ENCODE measurements at places on chromosomes 12 and 14. TPM values are rescaled to one million over a fixed set of nuclear protein-coding genes. Genes with fewer than 3 reads are reported as not detected.

The FICD gene
- 6.6 TPM for total RNA-seq

The LPAR5 gene
- total RNA-seq: 3.3 TPM

The IL31 gene
- 2.5 TPM for total RNA-seq

The DACT1 gene
- 3.3 TPM for total RNA-seq

The PLCZ1 gene
- not detected for total RNA-seq

The CCDC197 gene
- not detected for total RNA-seq

The KIF5A gene
- total RNA-seq: 2.4 TPM

The OTX2 gene
- total RNA-seq: not detected

The ETFRF1 gene
- total RNA-seq: 9.9 TPM

The ASCL1 gene
- total RNA-seq: not detected

GRCh38 chr12:55757701-55758100 lies 14.8 kb downstream of the GDF11 start:
- DNase-seq: no peak

- DNase-seq: no peak
Measured at GRCh38 chr14:101360054-101360911, 201.0 kb upstream of the DIO3 start.

DNA sequence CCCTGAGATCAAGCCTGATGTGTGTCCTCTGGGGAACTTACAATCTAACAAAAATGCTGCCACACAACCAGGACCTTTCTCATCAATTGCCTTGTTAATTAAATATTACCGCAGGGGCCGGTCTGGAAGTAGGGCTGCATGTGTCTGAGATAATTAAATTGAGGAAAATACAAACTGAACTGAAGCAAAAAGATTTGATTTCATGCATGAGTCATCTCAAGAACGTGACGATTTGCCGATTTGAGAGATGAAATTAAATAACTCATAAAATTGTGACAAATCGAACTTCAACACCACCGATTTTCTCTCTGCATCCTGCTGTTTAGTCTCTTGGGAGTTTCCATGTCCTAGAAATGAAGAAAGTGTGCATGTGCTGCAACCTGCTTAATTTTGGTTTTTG lies 94.6 kb upstream of the DAAM1 start:
- DNase-seq: no peak

GRCh38 chr14:75273272-75274049 lies 5.2 kb upstream of the FOS start:
- DNase-seq: no peak

DNA sequence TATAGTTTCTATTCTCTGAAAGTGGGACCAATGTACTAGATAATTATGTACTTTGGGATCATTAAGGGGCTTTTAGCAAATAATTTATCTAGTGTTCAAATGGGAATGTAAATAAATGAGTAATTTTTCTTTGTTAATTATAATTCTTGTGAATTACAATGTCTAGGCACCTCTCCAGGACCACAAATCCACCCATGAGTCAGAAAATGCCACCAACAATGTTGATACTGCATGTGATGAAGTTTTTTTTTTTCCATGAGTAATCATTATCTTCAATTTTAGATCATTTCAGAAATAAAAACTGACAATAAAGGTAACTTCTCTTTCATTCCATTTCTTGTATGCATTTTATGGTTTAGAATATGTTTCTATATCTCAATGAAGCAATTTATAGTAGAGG lies 470.3 kb downstream of the VRK1 start:
- DNase-seq: no peak

- DNase-seq: no peak
Measured at GRCh38 chr14:92538412-92538985, 24.9 kb downstream of the RIN3 start.

GRCh38 chr12:66500841-66501240 lies 178.0 kb downstream of the GRIP1 start:
- DNase-seq: no peak

GRCh38 chr12:1216560-1216959 lies 225.5 kb downstream of the ERC1 start:
- DNase-seq: no peak

- no peak for DNase-seq
Measured at GRCh38 chr14:65658202-65658601, 245.7 kb downstream of the FUT8 start.

DNA sequence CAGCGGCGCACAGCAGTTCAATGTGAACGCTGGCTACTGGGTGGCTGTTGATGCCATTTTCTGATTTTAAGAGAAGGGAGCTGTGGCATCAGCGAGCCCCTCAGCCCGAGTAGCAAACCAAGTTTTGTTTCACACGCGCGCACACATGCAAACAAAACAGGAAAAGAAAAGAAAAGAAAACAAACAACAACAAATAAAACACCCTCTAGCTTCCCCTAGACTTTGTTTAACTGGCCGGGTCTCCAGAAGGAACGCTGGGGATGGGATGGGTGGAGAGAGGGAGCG lies 540 bp downstream of the PAX9 start:
- DNase-seq: no peak

DNA sequence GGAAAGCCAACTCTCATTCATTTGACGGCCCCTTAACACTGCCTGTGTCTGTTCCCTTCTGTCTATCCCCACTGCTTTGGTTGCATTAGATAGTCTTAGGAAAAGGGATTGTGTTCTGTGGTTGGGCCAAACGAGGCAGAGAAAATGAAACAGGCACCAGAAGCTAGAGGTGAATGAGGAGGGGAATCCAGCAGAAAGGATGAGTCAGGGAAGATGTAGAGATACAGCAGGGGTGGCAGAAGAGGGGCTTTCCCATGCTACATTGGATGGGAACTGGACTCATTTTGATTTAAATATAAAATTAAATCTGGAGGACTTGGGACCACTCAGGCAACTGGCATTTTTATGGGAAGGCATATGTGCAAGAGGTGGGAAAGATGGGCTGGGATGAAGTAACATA lies 43.3 kb downstream of the OTOGL start:
- no peak for DNase-seq

GRCh38 chr14:103143506-103143905 lies 20.2 kb downstream of the TNFAIP2 start:
- no peak for DNase-seq

- DNase-seq: no peak
Measured at GRCh38 chr14:36450550-36450949, 69.5 kb downstream of the NKX2-1 start.

- no peak for DNase-seq
Measured at GRCh38 chr12:115222220-115222619, 538.2 kb upstream of the TBX3 start.

DNA sequence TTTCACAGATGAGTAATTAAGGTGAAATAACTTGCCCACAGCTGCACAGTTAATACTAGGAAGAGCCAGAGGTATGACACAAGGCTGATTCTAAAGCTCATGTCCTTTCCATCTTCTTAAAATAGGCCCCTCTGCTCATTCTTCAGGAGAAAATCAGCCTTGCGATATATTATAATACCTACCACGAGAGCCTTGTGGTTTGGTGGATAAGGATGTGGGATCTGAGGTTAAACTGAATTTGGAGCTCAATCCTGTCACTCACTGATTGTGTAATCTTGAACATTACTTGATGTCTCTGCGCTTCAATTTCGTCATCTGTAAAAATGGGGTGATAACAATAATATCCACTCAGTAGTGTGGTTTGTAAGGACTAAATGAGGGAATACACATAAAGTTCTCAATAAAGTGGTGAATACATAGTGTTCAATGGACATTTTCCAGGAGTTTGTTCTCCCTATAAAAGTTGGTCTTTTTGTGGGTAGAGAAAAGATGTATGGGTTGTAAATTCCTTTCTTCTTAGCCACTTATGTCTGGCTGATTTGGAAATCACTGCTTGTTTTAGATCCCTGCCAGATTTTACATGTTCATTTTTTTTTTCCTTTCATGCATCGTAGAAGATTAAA lies 25.1 kb upstream of the ATP2B1 start:
- no peak for DNase-seq

GRCh38 chr14:80047761-80048160 lies 163.5 kb downstream of the DIO2 start:
- no peak for DNase-seq

- peak; percentile 100 for DNase-seq
Measured at GRCh38 chr12:53625946-53626701, at the start of gene ATF7. Gene ATF7, minus strand, starts transcription at chr12:53626382. Its CDS starts 25,382 bp downstream, at chr12:53601000.

DNA sequence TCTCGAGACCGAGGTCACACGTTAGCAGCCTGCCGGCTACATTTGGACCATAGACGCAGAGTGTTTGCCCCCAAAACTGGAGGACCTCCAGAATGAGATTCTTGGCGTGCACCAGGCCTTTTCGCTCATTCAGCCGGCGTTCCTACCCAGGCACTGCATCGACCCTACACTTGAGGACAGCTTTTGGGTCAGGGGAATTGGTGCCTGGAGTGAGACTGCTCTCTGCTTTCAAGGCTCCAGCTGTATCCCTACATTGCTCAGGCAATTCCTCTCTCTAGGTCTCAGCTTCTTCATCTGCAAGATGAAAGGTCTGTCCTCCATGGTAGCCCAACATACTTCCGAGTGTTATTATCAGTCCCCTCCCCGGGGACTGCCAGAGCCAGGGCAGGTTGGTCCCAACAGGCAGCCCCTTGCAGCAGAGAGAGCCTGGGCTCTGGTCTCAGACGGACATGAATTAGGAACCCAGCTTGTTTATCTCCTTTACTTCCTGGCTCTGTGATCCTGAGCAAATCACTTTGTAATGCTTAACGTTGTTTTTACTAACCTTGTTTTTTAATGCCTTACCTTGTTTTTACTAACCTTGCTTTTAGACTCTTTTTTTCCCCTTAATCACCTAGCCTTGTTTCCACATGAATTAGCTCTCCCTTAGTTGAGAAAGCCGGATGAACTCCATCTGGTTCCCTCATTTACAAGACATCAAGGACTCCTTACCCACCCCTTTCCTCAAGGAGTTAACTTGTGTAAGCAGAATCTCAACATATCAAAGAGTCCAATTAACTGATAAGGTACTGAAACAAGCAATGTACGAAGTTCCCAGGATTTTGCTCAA lies 892 bp downstream of the TCHP start:
- peak; percentile 69 for DNase-seq

Measured in activated CD4-positive, alpha-beta T cell treated with anti-CD3 and anti-CD28 coated beads, Interleukin-2, amount 10 ng/mL, durations not matched to agents 24 days and 14 days (primary cell).